ENCODE measurements at places on chromosomes 1 and 21.
A peak's percentile ranks its signal among the peaks of the same experiment; 100 is the strongest.

- H3K4me3 ChIP-seq, result no peak overlapping the region
- H3K36me3 ChIP-seq, result no peaks in the 10 kb centered on the region
- no peak overlapping the region for H3K27ac ChIP-seq
- DNase-seq, result no peak
Measured at GRCh38 chr1:85445906-85446305, 19.1 kb downstream of the DDAH1 start.

DNA sequence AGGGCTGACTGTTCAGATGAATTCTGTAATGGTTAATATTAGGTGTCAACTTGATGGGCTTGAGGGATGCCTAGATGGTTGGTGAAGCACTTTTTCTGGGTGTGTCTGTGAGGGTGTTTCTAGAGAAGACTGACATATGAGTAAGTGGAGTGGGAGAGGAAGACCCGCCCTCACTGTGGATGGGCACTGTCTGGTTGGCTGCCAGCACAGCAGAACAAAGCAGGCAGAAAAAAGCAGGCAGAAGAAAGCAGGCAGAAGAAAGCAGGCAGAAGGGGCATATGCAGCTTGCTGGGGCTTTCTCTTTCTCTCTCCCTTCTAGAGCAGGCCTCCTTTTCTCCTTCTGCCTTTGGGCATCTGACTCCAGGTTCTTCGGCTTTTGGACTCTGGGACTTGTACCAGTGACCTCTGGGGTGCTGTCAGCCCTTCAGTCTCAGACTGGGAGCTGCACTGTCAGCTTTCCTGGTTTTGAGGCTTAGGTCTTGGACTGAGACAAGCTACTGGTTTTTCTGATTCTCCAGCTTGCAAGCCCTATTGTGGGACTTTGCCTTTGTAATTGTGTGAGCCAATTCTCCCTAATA is 42.9 kb upstream of the CD2 start:
- H3K4me3 ChIP-seq, result no peak overlapping the region
- peaks cover 4% of the 10 kb centered on the region for H3K4me1 ChIP-seq
- H3K27ac ChIP-seq, result no peak overlapping the region
- no peaks in the 10 kb centered on the region for H3K27me3 ChIP-seq
- no peak for DNase-seq

DNA sequence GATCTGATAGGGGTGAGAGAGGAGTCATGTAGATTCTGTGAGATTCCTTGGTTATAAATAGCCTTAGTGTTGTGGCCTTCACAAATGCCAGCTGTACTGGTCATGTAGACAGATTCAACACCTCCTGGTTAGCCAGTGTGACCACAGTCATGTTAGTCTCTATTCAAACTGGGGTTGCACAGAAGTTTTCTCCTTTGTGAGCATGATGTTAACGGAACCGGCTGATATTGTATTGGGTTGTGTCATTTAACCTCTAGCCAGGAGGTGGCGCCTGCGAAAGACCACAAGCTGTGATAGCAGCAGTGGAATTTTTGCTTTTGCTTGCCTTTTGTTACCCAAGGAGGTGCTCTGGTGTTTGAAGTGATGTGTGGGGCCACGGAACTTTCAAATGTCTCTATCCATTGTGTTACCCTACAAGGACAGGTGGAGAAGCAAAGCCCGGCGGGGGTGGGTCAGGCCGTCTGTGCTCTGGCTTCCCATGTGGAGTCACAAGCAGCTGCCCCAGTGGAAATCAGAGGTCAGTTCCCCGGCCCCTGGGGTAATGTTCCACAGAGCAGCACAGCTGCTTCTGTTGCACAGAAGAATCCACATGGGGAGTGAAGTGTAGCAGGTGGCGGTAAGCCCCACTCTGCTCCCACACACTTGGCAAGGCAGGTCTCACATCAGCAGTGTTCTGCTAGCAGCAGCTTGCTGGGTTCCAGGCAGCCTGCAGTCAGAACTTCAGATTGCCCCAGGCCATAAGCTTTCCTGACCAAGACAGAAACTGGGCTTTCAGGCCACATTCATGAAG is 112.6 kb downstream of the ADAMTS1 start:
- H3K4me1 ChIP-seq, result peaks cover 4% of the 10 kb centered on the region
- no peak overlapping the region for H3K27ac ChIP-seq
- no peak overlapping the region for H3K4me3 ChIP-seq
- DNase-seq, result peak; percentile 50

GRCh38 chr1:6914706-6915105 is 129.5 kb downstream of the CAMTA1 start:
- no peak overlapping the region for H3K27ac ChIP-seq
- no peak overlapping the region for H3K4me3 ChIP-seq

GRCh38 chr1:164337885-164338284 is 221.1 kb upstream of the PBX1 start:
- H3K4me3 ChIP-seq, result no peak overlapping the region
- no peaks in the 10 kb centered on the region for H3K4me1 ChIP-seq
- no peaks in the 10 kb centered on the region for H3K27me3 ChIP-seq
- DNase-seq, result no peak

DNA sequence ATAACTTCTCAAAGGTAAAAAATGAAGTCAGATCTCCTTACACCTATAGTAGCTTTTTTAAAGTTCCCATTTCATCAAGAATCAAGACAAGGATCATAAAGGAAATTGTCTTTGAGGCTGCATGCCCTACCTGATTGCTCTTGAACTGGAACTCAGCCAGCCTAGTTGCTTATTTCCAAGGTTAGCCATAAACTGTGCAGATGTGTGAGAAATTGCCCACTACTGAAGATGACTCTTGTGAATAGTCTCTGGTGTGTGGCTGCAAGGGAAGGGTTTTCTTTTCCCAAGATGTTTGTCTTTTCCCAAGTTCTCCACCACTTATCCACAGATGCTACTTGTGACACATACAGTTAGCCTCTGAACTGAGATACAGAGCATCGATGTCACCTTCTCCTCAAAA is 81.7 kb upstream of the DUSP10 start:
- H3K27ac ChIP-seq, result no peak overlapping the region
- H3K36me3 ChIP-seq, result no peaks in the 10 kb centered on the region
- H3K4me3 ChIP-seq, result no peak overlapping the region
- H3K4me1 ChIP-seq, result no peaks in the 10 kb centered on the region
- H3K27me3 ChIP-seq, result no peaks in the 10 kb centered on the region
- DNase-seq, result no peak

GRCh38 chr1:187626056-187626455 is 797.3 kb downstream of the PLA2G4A start:
- H3K27me3 ChIP-seq, result no peaks in the 10 kb centered on the region
- no peak for DNase-seq
- no peak overlapping the region for H3K27ac ChIP-seq
- H3K36me3 ChIP-seq, result peaks cover under 1% of the 10 kb centered on the region
- no peak overlapping the region for H3K4me3 ChIP-seq

GRCh38 chr1:109969146-109969829 is 15.3 kb upstream of the AHCYL1 start:
- DNase-seq, result no peak
- H3K4me3 ChIP-seq, result no peak overlapping the region
- no peaks in the 10 kb centered on the region for H3K4me1 ChIP-seq
- H3K36me3 ChIP-seq, result no peaks in the 10 kb centered on the region
- no peaks in the 10 kb centered on the region for H3K27me3 ChIP-seq

GRCh38 chr1:207069858-207070506 is 16.9 kb downstream of the PFKFB2 start:
- DNase-seq, result no peak
- peaks cover 3% of the 10 kb centered on the region for H3K36me3 ChIP-seq
- H3K4me3 ChIP-seq, result no peak overlapping the region

DNA sequence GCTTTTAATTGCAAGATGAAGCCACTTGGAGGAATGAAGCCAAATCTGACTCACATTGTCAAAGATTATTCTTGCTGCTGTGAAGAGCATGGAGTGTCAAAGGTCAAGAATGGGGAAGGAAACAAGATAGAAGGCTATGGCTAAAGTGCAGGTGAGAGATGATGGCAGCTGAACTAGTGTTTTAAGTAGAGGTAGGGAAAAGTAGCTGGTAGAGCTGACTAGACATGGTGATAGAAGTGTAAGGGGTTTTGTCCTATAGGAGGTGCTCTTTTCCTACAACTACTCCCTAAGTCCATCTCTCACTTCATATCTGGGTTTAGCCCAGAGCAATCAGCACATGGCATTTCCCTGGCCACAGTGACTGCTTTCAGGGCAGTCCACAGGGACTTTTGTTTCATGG is 11.8 kb downstream of the UBE2T start:
- H3K36me3 ChIP-seq, result peaks cover 14% of the 10 kb centered on the region
- no peaks in the 10 kb centered on the region for H3K4me1 ChIP-seq
- no peak overlapping the region for H3K4me3 ChIP-seq

DNA sequence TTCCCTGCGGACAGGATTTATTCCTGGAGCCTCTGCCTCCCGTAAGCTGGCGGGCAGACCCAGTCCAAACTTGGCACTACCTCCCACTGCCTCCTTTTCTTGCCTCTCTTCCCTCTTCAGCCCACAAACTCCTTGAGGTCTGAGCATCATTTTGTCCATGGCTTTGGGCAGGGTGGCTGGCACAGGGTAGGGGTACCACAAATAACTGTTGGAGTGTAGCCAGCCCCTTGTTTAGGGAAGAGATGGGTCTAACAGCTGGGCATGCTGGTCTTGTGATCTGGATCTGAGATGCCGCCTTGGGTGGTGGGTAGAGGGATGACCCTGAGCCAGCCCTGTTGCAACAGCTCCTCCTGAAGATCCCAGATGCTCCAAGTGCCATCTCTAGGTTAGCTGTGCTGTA is 71.4 kb upstream of the CLDN14 start:
- no peaks in the 10 kb centered on the region for H3K27me3 ChIP-seq
- no peak overlapping the region for H3K27ac ChIP-seq
- H3K4me1 ChIP-seq, result peaks cover 4% of the 10 kb centered on the region
- no peak for DNase-seq
- H3K4me3 ChIP-seq, result no peak overlapping the region

- H3K27me3 ChIP-seq, result no peaks in the 10 kb centered on the region
- peaks cover 3% of the 10 kb centered on the region for H3K36me3 ChIP-seq
- no peak overlapping the region for H3K27ac ChIP-seq
- H3K4me1 ChIP-seq, result no peaks in the 10 kb centered on the region
- DNase-seq, result no peak
Measured at GRCh38 chr1:180029524-180030135, 75.0 kb downstream of the CEP350 start.

GRCh38 chr1:209546390-209547085 is 37.0 kb upstream of the CAMK1G start:
- DNase-seq, result no peak
- H3K36me3 ChIP-seq, result no peaks in the 10 kb centered on the region
- no peaks in the 10 kb centered on the region for H3K4me1 ChIP-seq
- H3K27me3 ChIP-seq, result no peaks in the 10 kb centered on the region
- no peak overlapping the region for H3K4me3 ChIP-seq

DNA sequence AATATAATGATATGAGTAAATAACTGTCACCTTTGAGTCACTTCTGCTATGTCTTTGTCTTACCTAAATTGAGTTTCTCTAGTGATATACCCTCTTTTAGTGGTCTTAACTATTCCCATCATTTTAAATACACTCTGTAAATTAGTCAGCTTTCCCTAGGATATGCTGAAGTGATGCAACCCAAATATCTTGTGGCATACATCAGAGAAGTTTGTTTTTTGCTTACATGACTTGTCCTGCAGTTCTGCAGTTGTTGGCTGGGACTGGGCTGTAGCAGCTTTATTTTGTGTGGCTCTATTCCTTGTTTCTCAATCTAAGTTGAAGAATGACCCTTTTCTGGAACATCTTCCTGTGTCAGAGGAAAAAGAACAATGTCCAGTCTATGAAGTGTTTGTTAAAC is 76.4 kb downstream of the TTC3 start:
- H3K27ac ChIP-seq, result no peak overlapping the region
- DNase-seq, result no peak
- no peak overlapping the region for H3K4me3 ChIP-seq

GRCh38 chr1:67766141-67766978 is 66.9 kb downstream of the GNG12 start:
- H3K27me3 ChIP-seq, result no peaks in the 10 kb centered on the region
- H3K4me1 ChIP-seq, result no peaks in the 10 kb centered on the region
- no peak for DNase-seq
- H3K4me3 ChIP-seq, result no peak overlapping the region

DNA sequence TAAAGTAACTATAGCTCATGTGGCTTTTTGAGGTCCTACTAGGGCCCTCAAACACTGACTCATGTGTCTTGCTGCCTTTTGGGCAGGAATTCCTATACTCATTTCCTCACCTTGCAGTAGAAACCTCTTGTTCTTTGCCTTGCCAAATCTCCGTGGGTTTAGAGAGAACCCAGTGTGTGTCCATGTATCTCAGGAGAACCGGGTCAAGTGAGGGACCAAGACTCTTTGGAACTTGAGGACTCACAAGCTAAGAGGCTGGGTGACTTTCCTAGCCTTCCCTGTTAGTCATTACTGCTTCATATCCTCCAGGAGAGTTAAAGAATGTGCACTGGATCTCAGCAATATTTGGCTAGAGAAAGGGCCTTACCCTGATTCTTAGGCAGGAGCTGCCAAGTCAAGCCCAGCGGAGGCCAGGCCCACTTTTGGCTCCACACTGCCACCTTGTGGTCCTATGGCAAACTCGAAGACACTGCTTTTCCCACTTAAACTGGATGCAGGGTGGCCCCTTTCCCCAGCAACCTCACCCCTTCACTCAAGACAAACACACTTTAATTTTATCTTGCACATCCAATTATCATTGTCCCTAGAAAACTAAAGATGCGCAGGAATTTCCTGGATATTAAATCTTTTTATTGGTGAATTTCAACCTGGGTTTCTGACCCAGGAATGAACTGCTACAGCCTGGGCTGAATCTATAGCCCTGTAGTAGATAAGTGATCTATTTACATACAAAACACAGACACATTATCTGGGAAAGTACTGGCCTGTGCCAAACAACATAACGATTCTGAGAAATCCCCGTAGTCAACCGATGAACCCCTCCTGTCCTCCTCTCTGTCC is 10.6 kb downstream of the AVPR1B start:
- H3K4me1 ChIP-seq, result no peaks in the 10 kb centered on the region
- DNase-seq, result no peak
- no peaks in the 10 kb centered on the region for H3K27me3 ChIP-seq

- no peak overlapping the region for H3K27ac ChIP-seq
- H3K27me3 ChIP-seq, result no peaks in the 10 kb centered on the region
- no peak for DNase-seq
- H3K4me3 ChIP-seq, result no peak overlapping the region
- no peaks in the 10 kb centered on the region for H3K36me3 ChIP-seq
Measured at GRCh38 chr1:208077232-208078075, 166.5 kb upstream of the CD34 start.

All from iPS DF 6.9 (cell line).